ENCODE measurements at places on chromosomes 6 and 20. TPM values are rescaled to one million over a fixed set of nuclear protein-coding genes. Genes with fewer than 3 reads are reported as not detected.

RSPH9 gene
- total RNA-seq = 0.94 TPM

BPIFB2 gene
- total RNA-seq = not detected

SCRT2 gene
- not detected for total RNA-seq

BAK1 gene
- 19.7 TPM for total RNA-seq

ESR1 gene
- 0.83 TPM for total RNA-seq

CCN6 gene
- not detected for total RNA-seq

PARD6B gene
- 0.23 TPM for total RNA-seq

RGL2 gene
- 21.9 TPM for total RNA-seq

LIN28B gene
- not detected for total RNA-seq

LY86 gene
- total RNA-seq = not detected

LGSN gene
- total RNA-seq = not detected

PRRT1 gene
- total RNA-seq = 0.12 TPM

LHFPL5 gene
- total RNA-seq = not detected

MPIG6B gene
- total RNA-seq = not detected

BPI gene
- total RNA-seq = 0.30 TPM

SSTR4 gene
- not detected for total RNA-seq

C20orf144 gene
- total RNA-seq = 0.15 TPM

MUCL3 gene
- total RNA-seq = not detected

EEF1A1 gene
- total RNA-seq = 25,077 TPM

FERMT1 gene
- total RNA-seq = 1.3 TPM

SLC4A11 gene
- 1.2 TPM for total RNA-seq

TRIM31 gene
- not detected for total RNA-seq

ADTRP gene
- 2.0 TPM for total RNA-seq

MYCT1 gene
- 0.47 TPM for total RNA-seq

LY6G6F gene
- not detected for total RNA-seq

TCF15 gene
- 0.12 TPM for total RNA-seq

CYP39A1 gene
- total RNA-seq = 2.1 TPM

SMIM28 gene
- total RNA-seq = not detected

RAET1G gene
- 3.3 TPM for total RNA-seq

MROH8 gene
- total RNA-seq = 1.1 TPM

LPA gene
- not detected for total RNA-seq

KIAA0408 gene
- total RNA-seq = 0.23 TPM

FOXF2 gene
- 0.08 TPM for total RNA-seq

MAP7 gene
- total RNA-seq = 0.82 TPM

TAF4 gene
- 2.4 TPM for total RNA-seq

HLA-C gene
- 155 TPM for total RNA-seq

OR2H1 gene
- total RNA-seq = not detected

SRXN1 gene
- total RNA-seq = 21.2 TPM
